ENCODE measurements at places on chromosomes 7 and 10.

DNA sequence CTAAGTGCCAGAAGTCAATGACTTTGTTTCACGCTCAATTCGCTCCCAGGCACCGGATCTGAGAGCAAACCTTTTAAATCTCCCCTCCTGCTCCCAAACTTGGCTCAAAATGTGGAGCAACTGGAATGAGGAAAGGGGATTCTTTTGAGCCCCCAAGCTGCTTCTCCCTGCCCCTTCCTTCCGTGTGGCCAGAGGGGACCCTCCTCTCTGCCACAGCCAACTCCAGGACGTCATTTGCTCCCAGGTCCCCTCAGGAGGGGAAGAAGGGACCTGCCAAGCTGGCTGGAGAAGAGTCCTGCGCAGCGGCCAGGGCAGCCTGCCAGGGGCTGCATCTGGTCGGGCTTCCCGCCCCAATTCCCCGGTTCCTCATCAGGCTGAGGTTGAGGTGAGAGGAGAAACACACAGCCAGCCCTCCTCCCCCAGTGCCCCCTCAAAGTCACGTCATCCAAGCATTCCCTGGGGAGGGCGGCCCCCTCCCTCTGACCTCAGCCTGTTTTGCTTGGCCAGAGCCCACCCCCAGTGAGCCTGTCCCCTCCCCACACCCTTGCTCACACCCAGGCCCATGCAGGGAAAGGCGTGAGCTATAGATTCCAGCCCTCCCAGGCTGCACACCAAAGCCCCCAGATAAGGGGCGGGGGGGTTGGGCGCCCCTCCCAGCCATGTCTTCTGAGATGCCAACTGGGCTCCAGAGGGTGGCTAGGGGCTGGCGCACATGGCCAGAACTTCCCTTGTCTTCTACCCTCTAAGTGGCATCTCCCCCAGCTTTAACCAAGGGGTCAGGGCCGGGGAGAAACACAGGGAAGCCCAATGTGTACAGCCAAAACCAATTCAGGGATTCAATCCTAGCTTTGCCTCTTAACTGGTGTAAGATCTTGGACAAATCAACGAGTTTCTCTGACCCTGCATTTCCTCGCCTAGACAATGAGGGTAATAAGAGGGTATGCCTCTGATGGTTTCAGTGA, 35.0 kb downstream of the SH3PXD2A start:
- no peak for DNase-seq

- DNase-seq: no peak
Measured at GRCh38 chr10:129768437-129769355, 195.4 kb downstream of the EBF3 start.

GRCh38 chr10:34386921-34387320, 428.2 kb downstream of the PARD3 start:
- no peak for DNase-seq

DNA sequence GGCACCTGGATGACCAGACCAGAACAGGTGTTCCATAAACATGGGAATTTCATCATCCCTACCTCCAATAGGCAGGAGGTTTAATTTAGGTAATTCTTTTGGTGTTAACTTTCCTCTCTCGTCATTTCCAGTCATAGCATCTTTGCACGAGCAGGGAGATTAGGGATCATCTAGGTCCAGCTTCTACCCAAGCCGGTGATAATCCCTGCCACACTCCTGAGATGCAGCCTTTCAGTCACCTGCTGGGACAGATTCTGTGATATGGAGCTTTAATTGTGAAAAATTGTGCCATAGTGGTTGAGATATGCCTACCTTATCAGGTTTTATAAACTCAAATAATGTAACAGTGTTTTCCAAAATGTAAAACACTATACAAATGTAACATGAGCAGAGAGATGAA, 191.8 kb upstream of the AOAH start:
- DNase-seq: no peak

DNA sequence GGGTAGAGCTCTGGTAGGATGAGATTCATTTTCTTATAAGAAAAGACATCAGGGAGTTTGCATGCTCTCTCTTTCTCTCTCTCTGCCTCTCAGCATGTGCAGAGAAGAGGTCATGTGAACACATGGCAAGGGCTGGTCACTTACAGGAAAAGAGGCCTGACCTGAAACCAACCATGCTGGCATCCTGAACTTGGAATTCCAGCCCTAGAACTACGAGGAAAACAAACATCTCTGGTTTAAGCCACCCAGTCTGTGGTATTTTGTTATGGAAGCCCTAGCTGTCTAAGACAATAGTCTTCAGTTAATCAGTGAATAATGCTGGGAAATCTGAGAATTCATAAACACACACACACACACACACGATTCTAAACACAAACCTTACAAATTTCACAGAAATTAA, 1104.2 kb upstream of the LRRN3 start:
- DNase-seq: no peak

- no peak for DNase-seq
Measured at GRCh38 chr10:116663342-116663741, 42.6 kb downstream of the PNLIPRP2 start.

DNA sequence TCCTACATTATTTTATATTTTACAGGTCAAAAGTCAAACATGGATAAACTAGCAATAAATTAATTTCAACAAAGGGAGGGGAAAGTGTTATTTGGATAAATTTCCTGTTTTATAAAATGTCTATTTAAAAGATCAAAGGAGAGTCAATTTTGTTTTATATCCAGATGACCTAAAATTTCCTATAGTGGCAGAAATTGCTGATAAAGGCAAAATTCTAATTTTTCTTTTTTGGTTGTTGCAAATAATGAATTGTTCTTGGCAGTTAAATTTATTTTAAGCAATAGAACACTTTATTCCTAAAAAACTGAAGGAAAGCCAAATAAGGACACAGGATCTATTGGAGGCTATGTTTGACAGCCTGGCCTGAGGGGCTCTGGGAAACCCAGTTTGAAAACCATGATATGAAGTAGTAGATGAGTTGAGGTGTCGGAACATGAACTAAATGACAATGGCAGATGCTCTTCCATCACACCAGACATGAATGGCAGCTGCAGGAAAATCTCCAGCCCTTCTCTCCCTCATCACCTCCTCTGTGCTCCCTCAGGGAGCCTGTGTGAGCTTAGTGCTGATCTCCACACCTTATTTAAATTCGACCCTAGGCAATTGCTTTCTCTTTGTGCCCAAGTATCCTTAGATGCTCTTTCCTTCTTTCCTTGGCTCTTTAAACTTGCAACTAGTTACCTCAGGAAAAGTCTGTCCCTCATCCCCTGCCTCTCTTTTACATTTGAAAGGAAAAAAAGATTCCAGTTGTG, 395.0 kb downstream of the THSD7A start:
- no peak for DNase-seq

DNA sequence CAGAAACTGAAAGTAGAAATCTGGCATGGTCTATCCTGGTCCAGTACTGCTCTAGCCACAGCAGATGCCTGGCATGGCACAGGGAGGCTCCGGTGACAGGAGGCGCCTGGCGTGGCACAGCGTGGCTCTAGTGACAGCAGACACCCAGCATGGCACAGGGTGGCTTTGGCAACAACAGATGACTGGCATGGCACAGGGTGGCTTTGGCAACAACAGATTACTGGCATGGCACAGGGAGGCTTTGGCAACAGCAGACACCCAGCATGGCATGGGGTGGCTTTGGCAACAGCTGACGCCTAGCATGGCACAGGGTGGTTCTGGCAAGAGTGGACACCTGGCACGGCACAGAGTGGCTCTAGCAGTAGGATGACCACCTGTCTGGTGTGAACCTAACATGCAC, 480.5 kb upstream of the FOXK1 start:
- DNase-seq: no peak

DNA sequence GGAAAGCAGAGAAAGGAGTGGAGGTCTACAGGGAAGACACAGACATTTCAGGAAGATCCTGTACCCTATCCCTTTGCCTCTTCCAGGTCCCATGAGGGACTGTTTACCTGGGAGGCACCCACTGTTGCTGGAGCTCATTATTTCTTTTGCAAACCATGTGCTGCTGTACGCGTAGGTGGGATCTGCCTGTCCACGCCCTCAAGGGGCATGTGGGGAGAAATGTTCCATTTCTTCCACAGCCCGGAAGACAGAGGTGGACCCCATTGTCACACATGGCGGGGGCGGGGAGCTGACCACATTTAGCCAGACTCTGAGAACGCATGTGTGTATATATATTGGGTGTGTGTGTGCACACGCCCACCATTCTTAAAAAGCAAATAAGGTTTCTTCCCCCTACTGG, 2.0 kb downstream of the PLXNA4 start:
- DNase-seq: no peak

DNA sequence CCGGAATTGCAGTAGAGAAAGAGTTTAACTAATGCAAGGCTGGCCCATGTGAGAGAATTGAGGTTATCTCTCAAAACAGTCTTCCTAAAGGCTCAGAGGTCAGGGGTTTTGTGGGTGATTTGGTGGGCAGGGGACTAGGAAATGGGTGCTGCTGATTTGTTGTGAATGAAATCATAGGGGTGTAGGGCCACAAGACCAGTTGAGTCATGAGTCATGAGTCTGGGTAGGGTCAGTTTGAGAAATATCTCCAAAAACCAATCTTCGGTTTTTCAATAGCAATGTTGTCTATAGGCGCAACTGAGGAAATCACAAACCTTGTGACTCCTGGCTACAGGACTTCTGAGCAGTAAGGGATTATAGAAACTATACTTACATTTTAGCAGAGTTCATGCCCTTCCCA, 460.0 kb upstream of the NRP1 start:
- DNase-seq: no peak

GRCh38 chr7:90749774-90750173, 153.7 kb downstream of the CDK14 start:
- DNase-seq: no peak

- peak; percentile 15 for DNase-seq
Measured at GRCh38 chr10:9302140-9302746, 1247.8 kb downstream of the GATA3 start.

DNA sequence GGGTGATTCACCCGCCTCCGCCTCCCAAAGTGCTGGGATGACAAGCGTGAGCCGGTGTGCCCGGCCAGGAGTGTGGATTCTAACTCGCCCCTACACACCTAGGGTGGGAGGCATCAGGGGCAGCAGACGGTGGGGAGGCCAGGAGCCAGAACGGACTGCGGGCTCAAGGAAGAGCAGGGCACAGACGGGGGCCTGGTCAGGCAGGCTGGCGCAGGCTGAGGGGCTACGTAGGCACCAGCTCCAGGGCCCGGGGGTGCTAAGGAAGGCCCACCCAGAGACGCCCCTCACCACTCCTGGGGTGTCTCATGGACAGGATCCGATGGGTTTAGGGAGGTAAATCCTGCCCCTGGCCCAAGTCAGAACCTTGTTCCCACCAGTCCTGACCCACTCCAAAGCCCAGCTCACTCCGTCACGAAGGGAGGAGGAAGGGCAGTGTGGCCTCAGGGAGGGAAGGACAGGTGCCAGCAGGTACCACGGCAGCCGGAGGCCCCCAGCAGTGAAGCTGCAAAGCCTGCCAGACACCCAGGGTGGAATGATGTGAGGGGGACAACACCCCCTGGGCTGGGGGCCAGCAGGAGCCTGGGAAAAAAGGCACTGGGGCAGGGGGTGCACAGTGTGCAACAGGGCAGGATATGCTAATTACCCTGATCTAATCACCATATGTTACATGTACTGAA, 251.4 kb downstream of the MAD1L1 start:
- no peak for DNase-seq

DNA sequence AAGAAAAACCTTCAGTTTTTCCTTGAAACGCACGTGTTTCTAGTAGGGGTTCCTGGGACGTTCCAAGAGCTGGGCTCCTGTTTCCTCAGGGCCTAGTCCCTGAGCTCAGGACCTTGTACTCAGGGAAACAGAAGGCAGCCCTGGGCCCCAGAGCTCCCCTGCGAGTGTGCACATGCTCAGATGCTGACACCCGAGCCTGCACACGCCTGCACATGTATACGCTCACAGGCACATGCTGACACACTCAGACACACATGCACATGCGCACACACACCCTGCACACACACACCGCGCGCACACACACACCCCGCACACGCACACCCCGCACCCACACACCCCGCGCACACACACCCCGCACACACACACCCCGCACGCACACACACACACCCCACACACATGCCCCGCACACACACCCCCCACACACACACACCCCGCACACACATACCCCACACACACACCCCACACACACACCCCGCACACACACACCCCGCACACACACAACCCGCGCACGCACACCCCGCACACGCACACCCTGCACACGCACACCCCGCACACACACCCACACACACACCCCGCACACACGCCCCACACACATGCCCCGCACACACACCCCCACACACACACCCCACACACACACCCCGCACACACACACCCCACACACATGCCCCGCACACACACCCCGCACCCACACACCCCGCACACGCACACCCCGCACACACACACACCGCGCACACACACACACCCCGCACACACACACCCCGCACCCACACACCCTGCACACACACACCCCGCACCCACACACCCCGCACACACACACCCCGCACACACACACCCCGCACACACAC, 52.2 kb downstream of the CALML3 start:
- no peak for DNase-seq

GRCh38 chr10:59880971-59881510, 25.3 kb downstream of the CCDC6 start:
- DNase-seq: peak; percentile 62

DNA sequence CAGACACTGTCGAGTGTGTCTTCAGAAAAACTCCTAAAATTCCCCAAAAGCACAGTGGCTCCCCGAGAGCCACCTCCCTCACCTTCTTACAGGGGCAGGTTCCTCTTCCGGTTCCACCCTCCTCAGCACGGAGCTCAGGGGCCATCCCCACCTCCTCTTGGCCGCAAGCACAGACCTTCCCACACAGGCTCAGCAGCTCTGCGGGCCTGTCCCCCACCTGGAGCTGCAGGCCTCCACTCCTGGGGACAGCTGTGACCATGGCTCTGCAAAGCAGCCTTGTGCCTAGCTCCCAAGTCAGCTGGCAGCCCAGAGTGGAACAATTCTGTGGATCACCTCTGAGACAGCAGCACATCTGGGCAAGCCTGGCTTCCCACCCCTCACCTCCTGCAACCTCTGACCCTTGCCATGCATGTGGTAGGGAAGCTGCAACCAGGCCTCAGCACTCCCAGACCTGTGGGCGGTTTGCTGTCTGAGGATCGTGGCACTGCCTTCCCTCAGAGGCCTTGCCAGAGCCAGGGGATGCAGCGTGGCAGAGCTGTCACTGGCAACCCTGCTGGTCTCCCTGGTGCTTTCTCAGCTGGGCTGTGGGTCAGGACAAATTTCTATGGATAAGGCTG, 79.7 kb downstream of the ALOX5 start:
- no peak for DNase-seq

DNA sequence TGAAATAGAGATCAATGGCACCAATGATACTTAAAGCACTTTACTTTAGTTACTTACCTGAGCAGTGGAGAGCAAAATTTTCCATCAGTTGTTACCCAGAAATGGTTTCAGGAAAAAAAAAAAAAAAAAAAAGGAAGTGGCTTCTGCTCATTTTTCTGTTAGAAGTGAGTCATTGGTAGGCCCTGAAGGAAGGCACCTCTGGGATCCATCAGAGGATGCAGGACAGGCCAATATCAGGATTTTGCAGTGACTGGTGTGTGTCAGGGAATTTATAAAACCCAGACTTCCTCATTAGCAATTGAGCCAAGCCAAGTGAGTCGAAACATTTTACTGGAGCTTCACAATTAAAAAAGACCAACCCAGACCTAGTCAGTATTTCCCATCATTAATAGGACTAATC, 2.3 kb upstream of the SMIM30 start:
- DNase-seq: no peak

Measured in stimulated activated CD4-positive, alpha-beta T cell treated with anti-CD3 and anti-CD28 coated beads, Interleukin-2, amount 100 ng/mL, for 48 hours (primary cell).